ENCODE measurements at places on chromosomes 4 and X.

DNA sequence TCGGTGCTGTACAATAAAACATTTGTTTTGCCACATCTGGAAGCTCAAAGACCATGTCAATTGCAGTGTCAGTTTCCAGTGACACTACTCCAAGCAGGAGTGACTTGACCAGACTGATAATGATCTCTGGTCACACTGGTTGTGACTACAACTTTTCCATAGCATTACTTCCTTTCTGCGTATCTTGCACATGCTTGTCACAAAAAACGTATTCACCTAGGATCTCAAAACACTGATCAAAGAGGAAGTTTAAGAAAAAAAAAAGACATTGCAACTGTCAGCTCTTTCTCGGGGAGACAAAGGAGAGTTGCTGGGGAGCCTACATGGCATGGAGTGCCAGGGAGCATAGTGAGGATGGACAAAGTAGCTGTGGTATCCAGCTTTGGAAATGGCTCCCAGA lies 60.6 kb downstream of the OPHN1 start:
- no peak for DNase-seq

- DNase-seq: no peak
Observed at GRCh38 chr4:81498551-81499099, 26.9 kb upstream of the RASGEF1B start.

DNA sequence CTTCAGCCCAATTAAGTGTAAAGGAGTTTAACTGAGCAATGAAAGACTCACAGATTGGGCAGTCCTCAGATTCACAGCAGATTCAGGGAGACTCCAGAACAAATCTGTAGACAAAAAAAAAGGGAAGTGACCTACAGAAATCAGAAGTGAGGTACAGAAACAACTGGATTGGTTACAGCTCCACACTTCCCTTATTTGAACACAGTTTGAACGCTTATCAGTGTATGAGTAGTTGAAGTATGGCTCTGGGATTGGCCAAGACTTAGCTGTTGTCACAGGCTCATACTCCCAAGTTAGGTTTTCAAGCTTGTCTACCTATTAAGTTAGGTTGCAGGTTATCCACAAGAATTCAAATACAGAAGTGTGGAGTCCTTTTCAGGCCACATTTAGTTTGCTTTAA lies 112.4 kb upstream of the ELOVL6 start:
- no peak for DNase-seq

- DNase-seq: no peak
Observed at GRCh38 chr4:171891038-171891437, 77.8 kb downstream of the GALNTL6 start.

GRCh38 chr4:149296503-149296902 lies 519.1 kb downstream of the IQCM start:
- no peak for DNase-seq

- no peak for DNase-seq
Observed at GRCh38 chr4:38242101-38242500, 281.9 kb downstream of the PTTG2 start.

DNA sequence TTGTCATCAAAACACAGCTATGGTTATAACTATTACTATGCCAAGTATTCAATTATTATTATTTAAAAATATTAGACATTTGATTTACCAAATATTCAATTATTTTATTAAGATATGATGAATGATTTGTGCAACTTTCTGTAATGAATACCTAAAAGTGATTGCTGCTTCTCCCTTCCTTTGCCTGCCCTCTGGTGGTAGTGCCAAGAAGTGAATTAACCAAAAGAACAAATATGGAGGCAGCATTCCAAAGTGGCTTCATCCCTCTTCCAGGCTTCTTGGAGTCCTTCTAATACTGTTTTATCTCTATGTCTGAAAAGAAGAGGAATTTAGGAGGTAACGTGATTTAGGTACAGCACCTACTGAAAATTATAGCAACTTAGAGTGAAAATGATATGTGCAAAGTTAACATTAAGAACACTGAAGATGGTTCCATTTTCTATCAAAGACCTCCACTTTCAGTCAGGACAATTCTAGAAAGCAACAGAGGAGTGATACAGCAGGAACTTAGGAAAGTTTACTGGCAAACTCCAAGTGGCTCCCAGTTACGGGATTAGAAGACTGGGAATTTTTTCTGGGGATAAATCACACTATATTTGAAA lies 43.0 kb downstream of the ENPEP start:
- no peak for DNase-seq

- DNase-seq: peak; percentile 16
Observed at GRCh38 chrX:1449036-1449822, 3.5 kb downstream of the ASMTL start.

DNA sequence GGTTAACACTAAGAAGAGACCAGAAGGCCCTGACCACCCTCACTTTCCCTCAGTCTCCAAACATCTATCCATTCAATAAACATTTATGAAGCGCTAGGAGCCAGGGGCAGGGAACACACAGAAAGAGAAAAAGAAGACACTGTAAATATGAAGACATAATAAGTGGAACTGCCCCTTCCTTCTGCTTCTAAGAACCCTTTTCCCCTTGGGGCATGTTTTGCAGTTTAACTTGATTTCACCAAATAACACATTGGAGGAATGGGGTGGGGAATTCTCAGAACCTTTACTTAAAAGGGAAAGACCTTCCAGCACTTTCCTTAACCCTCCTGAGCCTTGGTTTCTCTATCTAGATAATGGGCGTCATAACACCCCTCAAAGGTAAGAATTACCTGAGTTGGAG lies 42.3 kb downstream of the RBM47 start:
- DNase-seq: no peak

- DNase-seq: no peak
Observed at GRCh38 chr4:133402616-133403015, 253.5 kb downstream of the PCDH10 start.

- DNase-seq: no peak
Observed at GRCh38 chr4:69092190-69092589, 4.1 kb upstream of the UGT2B7 start.

GRCh38 chrX:89033723-89034122 lies 286.7 kb downstream of the CPXCR1 start:
- DNase-seq: no peak

- DNase-seq: no peak
Observed at GRCh38 chrX:71056867-71057266, 11.3 kb downstream of the SNX12 start.

DNA sequence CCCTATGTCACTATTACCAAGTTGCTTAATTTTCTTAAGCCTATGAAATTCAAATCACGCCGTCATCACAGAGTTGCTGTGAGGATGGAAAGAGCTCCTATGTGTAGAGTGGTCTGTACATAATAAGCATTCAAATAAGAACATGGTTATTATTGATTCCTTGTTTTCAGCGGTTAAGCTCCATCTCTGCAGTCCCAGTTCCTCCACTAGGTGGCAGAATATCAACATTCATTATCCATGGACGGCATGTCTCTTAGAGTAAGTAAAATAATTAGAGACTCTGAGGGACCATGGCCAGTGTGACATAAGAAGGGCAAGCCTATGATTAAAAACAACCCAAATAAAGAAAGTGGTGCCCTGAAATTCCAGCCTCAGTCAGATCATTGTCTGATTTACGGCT lies 132.5 kb upstream of the NHS start:
- no peak for DNase-seq

DNA sequence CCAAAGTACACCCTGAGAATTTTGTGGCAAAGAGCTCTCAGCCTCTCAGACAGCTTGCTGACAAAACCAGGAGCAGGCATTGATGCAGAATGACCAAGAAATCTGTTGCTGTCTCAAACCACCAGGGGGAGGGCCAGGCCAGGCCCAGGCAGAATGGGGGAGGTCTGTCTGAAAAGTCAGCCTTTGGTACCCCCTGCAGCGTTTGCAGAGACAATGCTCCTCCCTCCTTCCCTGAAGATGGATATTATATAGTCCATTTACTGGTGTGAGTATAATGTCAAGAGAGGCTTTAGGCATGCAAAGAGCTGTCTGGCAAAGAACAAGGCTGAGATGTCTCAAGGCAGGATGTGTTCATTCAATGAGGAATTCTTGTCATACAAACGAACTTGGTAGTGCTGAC lies 52.9 kb upstream of the TRPC5OS start:
- DNase-seq: no peak

GRCh38 chrX:151801980-151802379 lies 67.4 kb downstream of the CNGA2 start:
- no peak for DNase-seq

GRCh38 chrX:11537141-11537540 lies 128.6 kb downstream of the ARHGAP6 start:
- DNase-seq: no peak

DNA sequence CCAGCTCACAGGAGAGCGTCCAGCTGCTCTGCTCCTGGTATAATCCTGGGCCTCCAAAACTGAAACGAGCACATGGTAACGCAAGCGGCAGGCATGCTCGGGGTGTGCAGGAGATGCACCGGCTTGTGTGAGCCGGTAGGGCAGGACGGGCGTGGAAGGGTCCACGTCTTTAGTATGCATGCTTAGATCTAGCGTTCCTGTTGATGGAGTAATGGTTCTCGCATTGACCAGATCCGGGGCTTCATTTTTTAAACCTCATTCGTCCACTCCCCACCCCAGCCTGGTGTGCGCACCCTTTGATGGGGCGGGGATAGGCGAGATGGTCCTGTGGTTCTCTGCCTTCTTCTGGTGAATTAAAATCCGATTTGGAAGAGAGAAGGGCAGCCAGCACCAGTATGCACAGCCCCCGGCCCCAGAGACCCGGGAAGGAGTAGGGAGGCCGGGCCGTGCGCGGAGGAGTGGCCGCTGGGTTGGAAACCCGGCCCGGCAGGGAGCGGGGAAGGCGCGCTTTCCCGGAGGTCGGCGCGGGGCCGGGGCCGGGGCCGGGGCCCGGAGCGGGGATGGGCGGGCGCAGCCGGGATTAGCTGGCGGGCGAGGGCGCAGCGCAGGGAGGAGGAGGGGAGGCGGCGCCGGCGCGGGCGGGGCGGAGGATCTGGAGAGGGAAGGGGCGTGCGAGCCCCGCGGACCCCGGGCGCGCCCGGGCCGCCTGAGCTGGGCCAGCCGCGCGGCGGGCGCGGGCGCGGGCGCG lies 39.9 kb downstream of the FAM149A start:
- no peak for DNase-seq

- no peak for DNase-seq
Observed at GRCh38 chr4:145859426-145859825, 79.2 kb downstream of the ZNF827 start.

DNA sequence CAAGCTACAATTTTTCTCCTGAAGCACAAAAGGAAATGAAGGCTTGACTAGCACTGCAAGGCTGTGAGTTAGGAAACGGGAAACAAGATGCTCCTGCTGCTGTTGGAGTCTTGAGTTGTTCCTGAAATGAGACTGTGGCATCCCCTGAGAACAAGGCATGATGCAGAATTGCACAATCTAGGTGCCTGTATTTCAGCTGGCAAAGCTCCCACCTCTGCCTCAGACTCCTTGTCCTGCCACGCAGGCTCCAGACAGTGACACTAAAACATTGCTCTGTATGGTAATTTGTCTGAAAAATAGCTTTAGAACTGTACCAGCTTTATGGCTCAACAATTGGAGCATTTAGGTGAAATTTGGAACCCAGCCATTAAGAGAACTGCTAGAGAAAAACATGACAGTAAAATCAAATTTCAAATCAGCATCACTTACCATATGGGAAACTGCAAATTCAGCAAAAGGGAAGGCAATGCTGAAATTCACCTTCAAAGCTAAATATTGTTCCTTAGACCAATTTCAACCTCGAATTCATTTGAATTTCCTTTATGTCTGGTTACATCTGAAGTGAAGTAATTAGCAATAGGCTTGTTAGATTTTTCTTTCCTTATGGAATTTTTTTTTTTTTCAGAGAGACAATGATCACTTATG lies 103.4 kb downstream of the MFAP3L start:
- no peak for DNase-seq

DNA sequence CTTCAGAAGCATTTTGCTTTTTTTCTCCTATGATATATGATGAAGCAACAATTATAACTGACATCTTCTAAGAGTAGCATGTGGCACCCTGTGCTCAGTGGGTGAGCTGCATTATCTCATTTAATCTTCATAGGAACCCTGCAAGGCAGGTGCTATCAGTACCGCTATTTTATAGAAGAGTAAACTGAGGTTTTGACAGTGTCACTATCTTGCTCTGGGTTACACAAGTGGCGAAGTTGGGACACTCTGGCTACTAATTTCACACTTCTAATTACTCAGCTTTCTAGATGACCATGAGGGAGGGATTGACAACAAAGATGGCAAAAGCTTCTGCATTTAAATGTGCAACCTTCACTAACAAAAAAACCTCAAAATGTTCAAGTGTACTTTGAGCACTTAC lies 76.9 kb upstream of the CAMK2D start:
- DNase-seq: no peak
